ENCODE measurements at places on chromosomes 5 and 9.

GRCh38 chr5:53069626-53070025, 39.9 kb downstream of the MOCS2 start:
- peak; percentile 17 for DNase-seq

GRCh38 chr5:118068886-118069285, 919.5 kb downstream of the DTWD2 start:
- no peak for DNase-seq

DNA sequence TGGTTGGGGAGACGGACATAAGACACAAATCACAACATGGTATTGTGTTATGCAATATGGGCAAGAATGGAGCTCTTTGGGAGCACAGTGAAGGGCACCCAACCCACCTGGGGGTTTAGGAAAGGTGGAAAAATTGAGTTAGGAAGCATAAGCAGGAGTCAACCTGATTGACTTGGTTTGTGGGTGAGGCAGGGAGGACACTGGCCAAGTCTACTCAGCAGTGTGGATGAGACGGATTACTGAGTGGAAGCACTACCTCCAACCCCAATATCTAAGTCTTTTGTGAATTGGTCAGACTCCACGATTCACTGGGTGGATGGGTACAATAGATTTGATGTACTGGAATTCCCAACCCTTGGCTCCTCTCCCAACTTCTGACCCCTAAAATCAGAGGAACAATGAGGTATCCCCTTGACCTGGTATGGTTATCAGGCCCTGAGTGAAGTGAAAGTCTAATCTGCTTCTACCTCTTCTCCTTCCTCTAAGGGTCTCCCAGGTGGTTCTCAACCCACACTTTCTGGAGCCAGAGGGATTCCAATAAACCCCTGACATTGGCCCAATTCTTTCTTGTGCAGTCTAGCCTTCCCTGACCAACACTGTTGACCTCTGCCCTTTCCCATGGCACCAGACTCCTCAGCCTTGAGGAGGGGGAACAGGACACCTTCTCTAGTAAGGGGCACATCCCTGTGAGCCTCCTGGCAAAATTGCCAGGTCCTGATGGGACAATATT, 5.2 kb downstream of the EGR1 start:
- peak; percentile 29 for DNase-seq

DNA sequence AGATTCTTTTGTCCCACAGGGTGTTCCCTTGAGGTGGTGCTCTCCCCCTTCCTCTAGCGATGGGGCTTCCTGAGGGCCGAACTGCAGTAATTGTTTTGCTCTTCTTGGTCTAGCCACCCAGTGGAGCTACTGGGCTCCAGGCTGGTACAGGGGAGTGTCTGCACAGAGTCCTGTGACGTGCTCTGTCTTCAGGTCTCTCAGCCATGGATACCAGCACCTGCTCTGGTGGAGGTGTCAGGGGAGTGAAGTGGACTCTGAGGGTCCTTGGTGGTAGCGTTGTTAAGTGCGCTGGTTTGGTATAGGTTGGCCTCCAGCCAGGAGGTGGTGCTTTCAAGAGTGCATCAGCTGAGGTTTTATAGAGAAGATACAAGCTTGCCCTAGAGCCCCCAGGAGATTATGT, 20.4 kb upstream of the CEP72 start:
- DNase-seq, result no peak

GRCh38 chr9:75666856-75667554, 223.5 kb upstream of the PCSK5 start:
- no peak for DNase-seq

DNA sequence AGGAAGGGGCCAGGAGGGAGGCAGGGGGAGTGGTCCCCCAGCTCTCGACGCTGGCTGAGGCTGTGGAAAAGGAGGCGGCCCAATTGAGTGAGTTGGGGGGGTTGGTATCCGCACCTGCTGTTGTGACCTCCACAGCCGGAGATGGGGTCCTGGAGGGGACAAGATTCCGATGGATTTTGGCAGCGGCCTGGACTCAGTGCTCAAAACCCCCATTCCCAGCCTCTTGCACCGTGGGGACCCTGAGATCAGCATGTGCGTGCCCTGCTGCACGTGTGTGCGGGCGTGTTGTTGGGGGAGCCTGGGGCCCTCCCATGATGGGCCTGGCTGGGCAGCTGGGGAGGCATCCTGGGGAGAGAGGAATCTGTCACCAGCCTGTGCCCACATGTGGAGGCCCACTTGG, 15.0 kb downstream of the CNTFR start:
- no peak for DNase-seq

DNA sequence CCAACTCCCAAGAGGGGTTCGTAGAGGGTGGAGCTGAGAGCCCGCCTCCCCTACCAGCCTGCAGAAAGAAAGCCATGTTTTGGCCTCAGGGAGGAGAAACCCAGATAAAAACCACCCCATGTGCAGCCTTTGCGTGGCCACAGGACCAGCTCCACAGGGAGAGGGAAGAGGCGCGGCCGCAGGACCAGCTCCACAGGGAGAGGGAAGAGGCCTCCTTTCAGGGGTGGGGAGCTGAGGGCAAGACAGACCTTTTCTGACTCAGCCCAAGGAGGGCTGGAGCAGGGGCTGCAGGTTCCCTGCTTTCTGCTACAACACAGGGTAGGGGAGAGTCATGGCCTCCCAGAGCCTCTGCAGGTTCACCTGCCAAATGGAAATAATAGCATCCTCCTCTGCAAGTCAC, 37.6 kb upstream of the KCNMB1 start:
- DNase-seq, result no peak

DNA sequence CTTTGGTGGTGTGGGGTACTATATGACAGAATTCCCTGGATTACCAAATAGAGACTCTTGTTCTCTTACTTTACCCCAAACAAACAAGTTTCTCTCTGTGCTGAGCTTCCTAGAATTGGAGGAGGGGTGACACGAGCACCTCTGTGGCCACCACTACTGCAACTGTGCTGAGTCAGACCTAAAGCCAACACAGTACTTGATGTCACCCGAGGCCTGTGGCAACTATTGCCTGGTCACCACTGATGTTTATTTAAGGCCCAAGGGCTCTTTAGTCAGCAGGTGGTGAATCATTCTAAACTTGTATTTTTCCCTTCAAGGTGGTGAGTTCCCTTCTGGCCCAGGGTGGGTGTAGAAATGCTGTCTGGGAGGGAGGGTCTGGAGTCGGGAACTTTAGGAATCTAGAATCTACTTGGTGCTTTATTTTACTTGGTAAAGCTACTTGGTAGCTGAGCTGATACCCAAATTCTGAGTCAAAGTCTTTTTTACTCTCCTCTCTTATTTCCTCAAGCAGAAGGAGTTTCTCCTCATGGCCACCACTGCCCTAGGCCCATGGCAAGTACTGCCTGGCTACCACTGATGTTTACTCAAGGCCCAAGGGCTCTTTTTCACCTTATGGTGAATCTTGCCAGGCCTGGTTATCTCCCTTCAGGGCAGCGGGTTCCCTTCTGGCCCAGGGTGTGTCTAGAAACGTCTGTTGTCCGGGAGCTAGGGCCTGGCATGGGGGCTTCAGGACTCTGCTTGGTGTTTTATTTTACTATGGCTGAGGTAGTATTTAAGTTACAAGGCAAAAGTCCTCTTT, 9.8 kb downstream of the LURAP1L start:
- DNase-seq, result no peak

DNA sequence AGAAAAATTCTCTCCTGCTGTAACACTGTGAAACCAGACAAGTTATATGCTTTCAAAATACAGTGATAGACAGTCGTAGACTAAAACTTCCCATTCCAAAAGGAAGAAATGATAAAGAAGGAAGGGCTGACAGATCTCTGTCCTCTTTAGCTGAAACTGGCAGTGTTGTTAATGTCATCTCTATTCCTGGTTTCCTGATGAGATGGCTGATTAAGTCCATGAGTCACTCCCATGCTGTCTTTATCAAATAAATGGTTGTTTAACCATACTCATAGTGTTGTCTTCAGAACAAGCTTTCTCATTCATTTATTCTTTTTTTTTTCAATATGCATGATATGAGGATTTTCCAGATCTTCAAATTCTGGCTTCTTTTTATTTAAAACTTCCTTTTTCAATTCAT, 952.2 kb upstream of the WWC1 start:
- no peak for DNase-seq

- DNase-seq, result no peak
Measured at GRCh38 chr5:72558046-72558336, 50.8 kb upstream of the ZNF366 start.

DNA sequence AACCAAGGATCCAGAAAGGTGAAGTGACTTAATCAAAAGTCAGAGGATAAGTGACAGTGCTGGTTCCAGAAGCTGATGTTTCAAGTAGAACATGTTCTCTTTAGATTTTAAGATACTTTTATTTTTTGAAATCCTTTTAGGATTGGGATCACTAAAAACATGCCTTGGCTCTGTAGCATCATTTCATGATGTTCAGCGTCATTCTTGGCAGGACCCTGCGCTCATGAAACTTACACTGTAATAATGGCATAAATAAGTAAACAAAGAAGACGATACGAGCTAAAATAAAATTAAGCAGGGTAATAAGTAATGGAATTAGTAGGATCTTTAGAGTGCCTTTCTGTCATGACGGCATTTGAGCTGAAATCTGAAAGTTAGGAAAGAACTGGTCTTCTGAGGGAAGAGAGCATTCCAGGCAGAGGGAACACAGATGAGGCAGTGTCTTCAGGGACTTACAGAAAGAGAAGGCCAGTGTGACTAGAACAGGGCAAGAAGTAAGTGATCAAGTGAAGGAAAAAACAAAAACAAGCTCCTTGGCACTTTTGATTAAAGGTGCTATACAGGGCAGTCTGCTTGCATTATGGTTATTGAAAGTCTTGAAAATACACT, 19.9 kb downstream of the CTNNA1 start:
- no peak for DNase-seq

DNA sequence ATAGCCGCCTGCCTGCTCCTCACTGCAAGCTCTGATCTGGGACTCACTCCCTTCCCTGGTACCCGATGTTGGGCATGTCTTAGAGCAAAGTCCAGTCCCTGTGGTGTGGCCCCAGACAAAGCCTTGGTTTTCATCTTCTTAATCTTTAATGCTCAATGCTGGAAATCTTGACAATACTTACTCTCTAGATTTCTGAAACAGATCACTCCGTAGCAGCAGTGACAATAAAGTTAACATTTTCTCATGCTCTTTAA, 260.2 kb upstream of the IRX2 start:
- DNase-seq, result no peak

DNA sequence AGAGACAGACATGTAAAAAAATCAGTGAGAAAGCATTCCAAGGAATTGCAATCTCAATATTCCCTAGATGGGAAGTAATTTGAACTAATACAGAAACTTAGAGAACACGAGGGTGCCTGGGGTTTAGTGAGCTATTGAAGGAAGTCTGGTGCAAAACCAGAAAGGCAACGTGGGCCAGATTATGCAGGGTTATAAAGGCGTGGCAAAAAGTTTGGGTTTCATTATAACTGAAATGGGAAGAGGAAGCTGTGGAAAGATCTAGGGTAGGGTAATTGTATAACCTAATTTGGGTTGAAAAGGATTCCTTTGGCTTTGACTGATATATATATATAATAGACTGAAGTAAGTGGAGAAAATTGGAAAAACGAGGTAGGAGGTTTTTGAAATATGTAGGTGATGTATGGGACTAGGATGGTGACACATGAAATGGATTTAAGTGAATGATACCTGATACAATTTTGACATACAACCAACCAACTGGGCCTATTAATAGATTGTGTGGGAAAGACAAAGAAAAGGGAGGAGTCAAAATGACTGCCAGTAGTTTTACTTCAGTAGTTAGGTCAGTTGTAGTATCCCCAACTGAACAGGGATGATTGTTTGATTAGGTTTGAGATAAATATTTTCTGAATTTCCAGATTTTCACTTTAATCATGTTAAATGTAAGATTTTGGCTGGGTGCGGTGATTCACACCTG, 65.3 kb downstream of the FAM174A start:
- no peak for DNase-seq
